ENCODE measurements at places on chromosomes 6 and 20.
A peak's percentile ranks its signal among the peaks of the same experiment; 100 is the strongest.

DNA sequence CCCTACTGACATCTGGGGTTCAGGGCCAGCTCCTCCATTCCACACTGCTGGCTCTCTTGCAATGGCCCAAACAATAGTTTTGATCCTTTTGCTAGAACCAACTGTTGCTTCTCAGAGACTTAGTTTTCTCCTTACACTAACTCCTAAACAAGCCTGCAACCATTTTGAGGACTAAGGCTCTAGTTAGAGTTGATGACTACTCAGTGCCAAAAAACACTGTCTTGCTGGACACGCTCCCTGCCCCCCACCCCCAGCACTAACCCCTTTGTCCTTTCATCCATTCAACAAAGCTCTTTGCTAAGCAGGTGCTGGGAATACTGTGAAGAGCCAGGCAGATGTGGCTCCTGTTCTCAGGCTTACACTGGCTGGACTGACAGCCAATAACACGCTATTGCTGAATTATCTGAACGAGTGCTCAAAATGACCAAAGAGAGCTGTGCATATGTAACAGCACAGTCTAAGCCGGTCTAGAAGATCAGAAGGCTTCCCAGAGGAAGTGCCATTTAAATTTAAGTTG lies 17.6 kb downstream of the GCLC start:
- DNase-seq: no peak

GRCh38 chr20:59565768-59566461 lies 38.4 kb upstream of the PHACTR3 start:
- no peak for DNase-seq

- DNase-seq: no peak
These were observed 19.4 kb upstream of the MUC21 start for GRCh38 chr6:30964075-30964474.

- no peak for DNase-seq
These were observed 487.0 kb downstream of the CD109 start for GRCh38 chr6:74182992-74183391.

DNA sequence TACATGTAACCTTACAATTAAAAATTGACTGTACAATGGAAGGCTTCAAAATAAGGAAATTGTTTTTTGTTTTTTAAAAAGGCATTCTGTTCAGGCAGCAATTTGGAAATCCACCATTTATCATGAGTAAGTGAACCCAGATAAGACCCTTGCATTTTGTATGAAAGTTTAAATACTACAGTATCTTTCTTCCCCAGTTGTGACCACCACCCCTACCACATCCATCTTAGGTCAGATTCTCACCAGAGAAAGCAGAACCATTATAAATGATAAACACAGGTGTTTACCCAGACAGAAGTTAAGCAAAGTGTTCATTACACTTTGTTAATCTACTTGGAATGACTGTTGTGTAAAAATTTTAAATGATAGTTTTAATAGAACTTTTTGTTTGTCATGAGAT lies 20.2 kb downstream of the SENP6 start:
- no peak for DNase-seq

- DNase-seq: no peak
These were observed 113.5 kb upstream of the SGK1 start for GRCh38 chr6:134431421-134431859.

DNA sequence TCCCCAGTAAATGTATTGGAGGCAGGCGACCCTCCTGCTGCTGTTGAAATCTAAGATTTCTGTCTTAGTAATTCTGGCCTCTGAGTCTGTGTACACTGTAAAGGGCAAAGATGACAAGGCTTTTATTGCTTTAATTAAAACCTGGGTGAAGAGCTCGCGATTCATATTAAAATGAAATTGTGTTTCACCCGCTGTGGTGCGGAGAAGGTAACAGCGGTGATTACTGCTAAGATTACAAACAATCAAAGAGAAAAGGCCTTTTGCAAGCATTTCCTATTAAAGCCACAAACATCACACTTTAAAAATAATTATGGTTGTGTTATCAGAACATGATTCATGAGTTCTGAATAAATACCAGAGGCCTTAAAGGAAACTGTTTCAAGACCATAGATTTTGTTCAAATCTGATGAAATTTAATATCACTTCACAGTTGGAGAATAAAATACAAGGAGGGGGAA lies 69.3 kb downstream of the TOX2 start:
- DNase-seq: no peak

- DNase-seq: peak; percentile 48
These were observed 119.0 kb downstream of the RTN4IP1 start for GRCh38 chr6:106510090-106510970.

- no peak for DNase-seq
These were observed 133.9 kb upstream of the BTN3A2 start for GRCh38 chr6:26231006-26231587.

GRCh38 chr6:166707045-166707444 lies 80.0 kb upstream of the RPS6KA2 start:
- DNase-seq: peak; percentile 35

GRCh38 chr6:42331019-42331418 lies 113.4 kb upstream of the MRPS10 start:
- DNase-seq: no peak

- no peak for DNase-seq
These were observed 31.3 kb upstream of the ZFAND3 start for GRCh38 chr6:37788259-37788658.

GRCh38 chr6:29564875-29565274 lies 5.3 kb upstream of the UBD start:
- DNase-seq: no peak

DNA sequence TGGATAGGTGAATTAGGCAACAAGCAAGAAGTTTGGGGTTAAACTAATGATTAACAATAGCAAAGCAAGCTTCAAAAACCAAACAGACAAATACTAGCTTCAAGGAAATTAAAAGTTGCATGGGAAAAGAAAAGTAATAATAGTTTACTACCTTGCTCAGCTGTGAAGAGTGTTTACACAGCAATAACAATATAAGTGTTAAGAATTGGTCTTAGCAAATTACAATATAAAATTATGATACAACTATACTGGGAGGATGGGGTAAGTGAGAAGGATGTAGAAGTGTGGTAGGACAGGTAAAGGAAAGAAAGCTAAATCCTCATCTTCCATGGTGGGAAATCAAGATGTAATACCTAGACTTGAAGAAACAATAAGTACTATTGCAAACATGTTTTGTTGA lies 137.7 kb upstream of the MAFB start:
- no peak for DNase-seq

DNA sequence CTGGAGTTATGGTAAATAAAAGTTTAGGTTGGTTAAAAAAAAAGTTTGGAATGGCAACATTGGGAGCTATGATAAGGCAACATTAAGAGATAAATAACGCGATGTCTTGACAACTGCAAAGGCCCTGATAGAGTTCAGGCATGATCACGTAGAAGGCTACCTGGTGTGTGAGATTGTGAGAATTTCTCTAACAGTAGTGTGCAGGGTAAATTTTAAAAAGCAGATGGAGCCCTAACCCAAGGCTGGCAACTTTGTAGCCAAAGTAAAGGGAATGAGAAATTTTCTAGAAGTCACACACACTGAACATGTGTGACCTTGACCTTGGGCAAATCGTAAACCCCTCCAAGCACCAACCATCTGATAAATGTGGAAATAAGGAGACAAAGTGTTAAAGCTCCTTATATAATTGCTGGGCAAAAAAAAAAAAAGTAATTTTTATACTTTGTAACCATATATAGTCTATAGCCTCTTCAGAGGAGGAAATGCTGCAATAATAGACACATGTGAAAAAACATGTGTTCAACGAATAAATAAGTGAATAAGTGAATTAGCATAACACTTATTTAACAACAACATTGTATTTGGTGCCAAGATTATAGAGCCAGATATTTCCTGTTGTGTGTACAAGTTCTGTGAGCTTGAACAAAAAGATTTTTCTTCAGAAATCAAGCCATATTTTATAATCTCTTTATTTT lies 18.2 kb downstream of the KCNQ5 start:
- no peak for DNase-seq

- DNase-seq: no peak
These were observed 278.5 kb downstream of the BMP7 start for GRCh38 chr20:56987986-56988385.

DNA sequence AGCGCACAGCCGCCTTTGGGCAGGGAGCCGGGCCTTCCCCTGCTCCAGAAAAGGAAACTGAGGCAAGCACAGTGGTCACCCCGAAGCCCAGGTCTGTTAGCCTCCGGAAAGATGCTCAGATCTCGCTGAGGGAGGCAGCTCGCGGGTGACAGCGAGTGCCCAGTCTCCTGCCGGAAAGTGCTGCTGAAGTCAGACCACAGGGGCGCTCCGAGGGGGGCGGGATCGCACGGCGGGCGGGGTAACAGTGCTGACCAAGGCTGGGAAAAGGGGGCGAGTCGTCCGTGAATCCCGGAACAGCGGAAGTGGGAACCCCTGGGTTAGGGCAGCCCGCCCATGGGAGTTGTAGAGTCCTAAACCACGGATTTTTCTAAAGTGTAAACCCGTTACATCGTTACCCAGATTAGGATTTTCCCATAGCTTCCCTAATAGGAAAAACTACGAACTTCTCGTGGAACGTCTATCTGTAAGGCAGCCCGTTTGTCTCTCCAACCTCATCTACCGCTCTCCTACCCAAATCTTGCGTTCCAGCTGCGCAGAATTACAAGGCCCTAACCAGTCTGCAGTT lies 504 bp downstream of the VPS16 start:
- peak; percentile 80 for DNase-seq

GRCh38 chr6:144179828-144180227 lies 29.5 kb downstream of the STX11 start:
- no peak for DNase-seq

- DNase-seq: no peak
These were observed 50.5 kb upstream of the LRRC1 start for GRCh38 chr6:53744321-53744720.
